ENCODE measurements at places on chromosomes 6 and 20.

GRCh38 chr20:50308513-50309279 lies 118.1 kb downstream of the CEBPB start:
- DNase-seq: no peak

DNA sequence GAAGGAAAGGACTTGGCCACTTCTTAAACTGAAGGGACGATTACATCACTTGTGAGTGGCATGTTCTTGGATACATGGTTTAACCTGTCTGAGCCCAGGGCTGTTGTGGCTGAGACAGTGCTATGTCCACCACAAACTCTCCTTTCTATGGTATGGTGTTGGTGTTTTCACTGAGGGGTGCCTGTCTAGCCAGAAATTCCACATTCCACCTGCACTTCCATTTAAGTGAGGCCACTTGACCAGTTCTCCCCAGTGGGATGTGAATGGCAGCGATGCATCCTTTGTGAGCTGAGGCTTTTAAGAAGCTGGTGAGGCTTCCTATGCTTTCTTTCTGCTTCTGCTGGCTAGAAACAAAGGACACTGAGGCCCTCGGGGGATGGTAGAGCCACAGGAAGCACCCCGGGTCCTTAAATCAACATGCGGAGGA lies 151.4 kb upstream of the CHD6 start:
- no peak for DNase-seq

- DNase-seq: no peak
Measured at GRCh38 chr6:148500402-148500801, 157.8 kb downstream of the SASH1 start.

DNA sequence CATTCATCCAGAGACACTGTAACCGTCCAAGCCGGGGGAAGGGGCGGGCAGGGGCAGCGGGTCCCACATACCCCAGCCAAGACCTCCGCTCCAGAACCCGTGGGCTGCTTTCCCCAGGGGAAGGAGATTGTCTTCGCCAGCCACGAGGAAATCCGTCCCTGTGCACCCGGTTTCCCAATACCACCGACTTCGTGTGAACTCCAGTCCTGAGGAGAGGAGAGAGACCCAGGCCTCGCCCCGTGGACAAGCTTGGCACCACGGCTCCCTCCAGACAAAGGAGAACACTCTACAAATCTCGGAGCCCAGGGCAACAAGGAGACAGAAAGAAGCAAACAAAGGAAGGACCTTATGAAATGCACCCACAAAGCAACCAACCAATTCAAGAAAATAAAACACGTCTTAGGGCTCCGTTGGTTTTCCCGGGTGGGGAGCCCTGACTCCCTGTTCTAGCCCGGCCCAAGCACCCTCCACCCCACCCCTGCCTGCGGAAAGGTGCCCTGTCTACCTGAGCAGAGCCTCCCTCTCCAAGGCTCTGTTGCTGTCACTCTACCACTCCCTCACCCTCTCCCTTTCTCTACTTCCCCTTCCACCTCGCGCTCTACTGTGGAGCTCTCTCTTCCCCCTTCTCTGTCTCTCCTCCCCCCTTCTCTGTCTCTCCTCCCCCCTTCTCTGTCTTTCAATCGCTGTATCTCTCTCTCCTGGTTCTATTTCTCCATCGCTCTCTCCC lies 1382.8 kb upstream of the DEFB115 start:
- DNase-seq: no peak

GRCh38 chr6:124796464-124796970 lies 165.7 kb upstream of the RNF217 start:
- DNase-seq: no peak

Data from NCI-H2107 (cell line).